ENCODE measurements at places on chromosomes 1 and 21.

DNA sequence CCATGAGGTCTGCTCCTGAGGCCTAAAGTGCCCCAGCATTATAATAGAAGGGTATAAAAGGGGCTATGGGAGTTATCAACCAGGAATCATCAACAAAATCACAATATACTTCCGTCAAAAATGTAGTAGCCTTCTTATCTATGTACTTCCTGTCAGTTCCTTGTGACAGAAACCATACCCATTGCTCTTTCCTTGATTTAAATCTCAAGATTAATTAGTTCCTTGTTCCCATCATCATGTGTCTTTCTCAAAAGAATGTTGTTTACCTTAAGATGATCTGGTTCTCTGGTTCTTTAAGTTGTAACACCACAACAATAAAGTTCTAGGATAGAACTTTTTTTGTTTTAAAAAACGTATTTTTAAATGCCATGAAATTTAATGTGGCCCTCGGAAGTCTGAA lies 833.3 kb downstream of the LTN1 start:
- DNase-seq: no peak

- no peak for DNase-seq
Observed at GRCh38 chr1:162094271-162094670, 24.8 kb downstream of the NOS1AP start.

- DNase-seq: no peak
Observed at GRCh38 chr1:11289064-11289463, 16.1 kb downstream of the UBIAD1 start.

DNA sequence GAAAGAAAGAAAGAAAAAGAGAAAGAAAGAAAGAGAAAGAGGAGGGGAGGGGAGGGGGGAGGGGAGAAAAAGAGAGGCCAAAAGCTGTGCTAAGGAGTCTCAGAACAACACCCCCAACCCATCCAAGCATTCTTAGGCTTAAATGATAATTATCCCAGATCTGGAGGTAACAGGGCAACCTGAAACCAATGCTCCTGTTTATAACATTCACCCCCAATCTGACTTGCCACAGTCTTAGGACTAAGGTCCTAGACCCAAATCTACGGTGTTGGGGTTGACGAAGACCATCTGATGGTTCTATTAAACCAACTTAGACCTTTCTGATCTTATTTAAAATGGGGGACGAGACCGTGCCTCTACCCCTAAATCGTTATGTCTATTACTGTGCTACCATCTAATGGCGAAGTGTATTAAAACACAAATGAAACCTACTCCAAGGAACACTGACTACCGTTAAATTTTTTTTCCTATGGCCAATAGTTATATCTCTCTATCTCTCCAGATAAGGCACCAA lies 119.3 kb upstream of the CDC42BPA start:
- DNase-seq: no peak

DNA sequence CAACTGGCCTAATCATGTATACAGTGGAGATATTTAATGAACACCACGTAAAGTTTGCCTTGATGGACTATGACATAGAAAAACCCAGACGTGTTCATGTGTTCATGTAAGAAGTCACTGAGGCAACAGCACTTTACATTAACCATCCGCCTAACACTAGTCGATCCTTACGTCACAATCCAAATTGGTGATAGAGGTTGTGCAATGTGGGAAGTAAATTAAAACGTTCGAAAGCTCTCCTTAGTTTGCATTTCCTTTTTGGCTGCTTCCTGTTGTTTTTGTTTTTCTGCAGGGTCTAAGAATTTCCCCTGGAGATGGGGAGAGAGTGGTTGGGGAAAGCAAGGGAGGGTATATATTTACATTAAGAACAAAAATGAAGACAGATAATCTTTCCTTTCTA lies 587.5 kb upstream of the ADGRL2 start:
- DNase-seq: no peak

DNA sequence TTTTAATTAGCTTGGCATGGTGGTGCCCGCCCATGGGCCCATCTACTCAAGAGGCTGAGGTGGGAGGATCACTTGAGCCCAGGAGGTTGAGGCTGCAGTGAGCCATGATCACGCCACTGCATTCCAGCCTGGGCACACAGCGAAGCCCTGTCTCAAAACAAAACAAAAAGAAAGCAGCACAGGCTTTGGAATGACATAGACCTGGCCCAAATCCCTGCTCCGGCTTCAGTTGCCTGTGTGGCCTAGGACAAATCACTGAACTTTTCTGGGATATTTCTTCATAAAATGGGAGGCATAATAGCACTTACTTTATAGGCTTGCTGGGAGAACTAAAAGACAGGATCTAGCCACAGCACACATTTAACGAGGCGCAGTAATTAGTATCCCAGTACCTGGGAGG lies 2.4 kb downstream of the PEAR1 start:
- DNase-seq: no peak

- DNase-seq: peak; percentile 17
Observed at GRCh38 chr1:202805886-202806844, 2.1 kb downstream of the KDM5B start.

GRCh38 chr1:18079941-18080735 lies 27.5 kb upstream of the IGSF21 start:
- no peak for DNase-seq

DNA sequence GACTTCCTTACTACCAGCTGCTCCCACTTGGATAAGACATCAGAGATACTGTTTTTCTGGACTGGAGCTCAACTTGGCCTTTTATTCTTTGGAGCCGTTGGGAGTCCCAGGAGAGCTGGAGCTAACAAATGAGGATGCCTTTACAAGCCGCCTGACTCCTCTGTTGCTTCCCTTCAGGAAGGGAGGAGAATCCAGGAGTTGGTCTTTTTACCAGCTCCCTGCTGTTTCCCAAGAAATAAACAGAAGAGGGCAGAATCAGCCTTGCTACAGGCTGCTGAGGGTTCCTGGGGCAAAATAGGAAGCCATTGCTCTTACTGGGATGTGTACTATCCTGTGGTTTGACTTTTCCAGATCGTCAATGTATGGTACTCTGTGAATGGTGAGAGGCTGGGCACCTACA lies 1.5 kb downstream of the EIF3I start:
- no peak for DNase-seq

- peak; percentile 1 for DNase-seq
Observed at GRCh38 chr1:99766378-99766800, at the start of gene FRRS1. Gene FRRS1 (minus strand): TSS chr1:99766635. CDS start chr1:99748768, 17,867 bp downstream.

GRCh38 chr1:248736977-248737376 lies 18.6 kb downstream of the LYPD8 start:
- no peak for DNase-seq

DNA sequence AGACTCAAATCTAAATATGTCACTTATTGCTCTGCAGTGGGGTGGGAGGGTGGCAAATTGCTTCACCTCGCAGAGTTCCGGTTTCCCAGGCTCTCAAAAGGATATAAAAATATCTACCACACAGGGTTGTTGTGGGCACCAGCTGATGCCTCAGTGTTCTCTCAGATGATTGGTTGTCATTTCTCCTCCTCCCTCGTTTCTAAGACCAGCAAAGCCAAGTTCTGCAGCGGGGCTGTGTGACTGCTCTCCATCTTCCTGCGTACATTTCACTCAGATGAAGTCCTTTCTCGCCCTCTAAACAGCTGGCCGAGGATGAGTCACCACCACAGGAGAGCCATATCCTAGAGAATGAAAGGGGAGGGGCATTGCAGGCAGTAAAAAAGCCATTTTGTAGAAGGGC lies 35.0 kb upstream of the VWA5B1 start:
- DNase-seq: no peak

DNA sequence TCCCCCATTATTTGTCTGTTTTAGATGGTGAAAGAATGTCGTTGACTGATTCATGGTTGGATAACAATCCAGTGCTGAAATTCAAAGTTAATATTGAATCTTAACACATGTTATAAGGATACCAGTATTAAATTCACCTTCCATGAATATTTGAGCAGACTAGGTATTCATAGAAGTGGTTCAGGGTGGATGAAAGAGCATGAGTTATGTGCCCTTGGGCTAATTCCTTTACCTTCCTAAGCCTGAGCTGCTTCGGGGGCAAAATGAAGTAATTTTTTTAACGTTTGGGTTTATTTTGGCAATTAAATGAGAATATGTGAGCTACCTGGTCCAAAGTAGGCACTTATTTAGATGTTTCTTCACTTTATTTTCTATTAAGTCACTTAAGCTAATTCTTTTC lies 2.7 kb upstream of the PLPPR5 start:
- no peak for DNase-seq

DNA sequence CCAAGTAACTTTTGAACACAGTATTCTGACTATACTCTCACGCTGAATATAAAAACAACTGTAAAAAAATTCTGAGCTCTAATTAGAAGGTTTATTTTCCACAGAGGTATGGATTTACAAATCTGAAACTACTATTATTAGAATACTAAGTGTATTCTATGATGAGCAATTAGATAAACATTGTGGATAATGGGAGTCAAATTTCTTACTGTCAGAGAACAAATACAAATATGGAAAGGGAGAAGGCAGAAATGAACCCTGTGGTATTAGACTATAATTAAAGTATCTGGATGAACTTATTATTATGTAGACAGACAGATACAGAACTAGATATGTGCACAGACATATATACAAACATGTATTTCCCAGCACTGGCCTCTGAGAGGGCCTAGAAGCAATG lies 22.6 kb downstream of the ALDH9A1 start:
- no peak for DNase-seq

GRCh38 chr1:29786195-29786594 lies 549.9 kb downstream of the PTPRU start:
- no peak for DNase-seq

DNA sequence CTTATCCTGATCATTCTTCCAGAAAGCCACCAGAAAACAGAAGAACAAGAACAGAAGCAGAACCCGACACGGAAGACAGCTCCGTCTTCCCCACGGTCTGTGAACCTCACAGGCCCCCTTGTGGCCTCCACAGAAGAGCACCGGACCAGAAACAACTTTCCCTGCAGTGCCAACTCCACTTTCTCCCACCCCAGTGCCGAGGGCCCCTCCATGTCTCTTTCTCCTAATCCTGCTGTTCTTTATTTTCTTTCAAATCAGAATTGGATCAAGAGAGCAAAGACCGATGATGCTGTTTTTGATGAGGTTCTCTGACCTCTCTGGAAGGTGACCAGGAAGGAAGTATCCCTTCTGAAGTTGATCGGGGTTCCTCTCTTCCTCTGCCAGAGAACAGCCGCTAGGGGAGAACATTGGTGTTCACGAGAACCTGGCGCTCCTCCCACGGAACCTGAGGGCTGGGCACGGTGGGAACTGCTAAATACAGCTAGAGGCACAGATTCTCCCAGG lies 58.9 kb upstream of the CTTNBP2NL start:
- no peak for DNase-seq

DNA sequence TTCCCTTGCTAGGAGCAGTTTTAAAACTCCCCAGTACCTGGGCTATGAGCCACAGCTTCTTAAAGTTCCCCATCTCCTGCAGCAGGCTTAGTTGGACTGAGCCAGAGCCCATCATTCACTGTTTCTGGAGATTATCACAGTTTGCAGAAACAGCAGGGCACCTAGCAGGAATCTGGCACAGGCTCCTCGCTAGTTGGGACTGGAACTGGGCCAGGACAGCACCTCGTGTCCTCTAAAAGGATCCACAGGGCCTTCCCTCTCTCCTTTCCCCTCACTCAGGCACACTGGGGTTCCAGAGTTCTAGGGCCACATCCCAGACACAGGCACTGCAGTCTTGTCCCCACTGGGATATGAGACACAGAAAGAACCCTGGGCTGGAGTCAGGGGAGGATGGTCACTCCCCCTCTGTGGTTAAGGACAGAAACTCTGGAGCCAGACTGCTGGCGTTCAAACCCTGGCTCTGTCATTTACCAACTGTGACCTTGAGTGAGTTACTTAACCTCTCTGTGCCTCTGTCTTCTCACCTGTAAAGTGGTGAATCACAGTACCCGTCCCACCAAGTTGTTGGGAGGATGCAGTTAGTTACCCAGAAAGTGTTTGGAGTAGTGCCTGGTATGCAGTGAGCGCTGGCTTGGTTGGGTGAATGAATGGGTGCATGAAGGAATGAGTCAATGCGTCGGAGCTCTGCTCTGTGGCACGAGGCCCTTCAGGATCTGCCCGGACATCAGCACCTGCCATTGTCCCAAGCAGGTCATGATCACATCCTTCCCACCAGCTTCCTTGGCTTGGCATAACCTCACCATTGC lies 18.8 kb upstream of the ECE1 start:
- no peak for DNase-seq

- no peak for DNase-seq
Observed at GRCh38 chr21:29506947-29507346, 208.2 kb downstream of the BACH1 start.

- DNase-seq: no peak
Observed at GRCh38 chr1:86906419-86906818, 7.5 kb downstream of the SELENOF start.

GRCh38 chr1:56115701-56116100 lies 463.7 kb downstream of the PLPP3 start:
- no peak for DNase-seq

GRCh38 chr1:85225624-85226380 lies 25.0 kb upstream of the SYDE2 start:
- DNase-seq: no peak

- no peak for DNase-seq
Observed at GRCh38 chr1:84842748-84843231, 50.2 kb downstream of the LPAR3 start.

GRCh38 chr1:226617109-226617508 lies 68.5 kb downstream of the STUM start:
- DNase-seq: no peak

- no peak for DNase-seq
Observed at GRCh38 chr1:217525773-217526490, 105.0 kb downstream of the GPATCH2 start.

GRCh38 chr1:185488808-185489207 lies 171.8 kb upstream of the IVNS1ABP start:
- DNase-seq: no peak

DNA sequence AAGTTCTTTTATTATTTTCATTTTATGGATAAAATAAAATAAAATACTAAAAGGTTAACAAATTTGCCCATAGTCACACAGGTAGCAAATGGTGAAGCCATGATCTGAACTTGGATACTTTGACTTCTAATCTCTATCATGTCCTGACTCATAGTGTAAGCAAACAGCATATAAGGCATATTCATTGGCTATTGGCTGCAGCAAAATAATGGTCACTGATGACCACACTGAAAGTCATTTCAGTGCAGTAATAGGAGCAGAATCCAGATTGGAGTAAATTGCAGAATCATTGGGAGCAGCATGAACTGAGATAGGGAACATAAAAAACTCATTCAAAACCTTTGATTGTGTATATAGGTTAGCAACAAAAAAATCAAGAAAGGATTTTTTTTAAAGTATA lies 262.9 kb downstream of the PLA2G4A start:
- DNase-seq: no peak

DNA sequence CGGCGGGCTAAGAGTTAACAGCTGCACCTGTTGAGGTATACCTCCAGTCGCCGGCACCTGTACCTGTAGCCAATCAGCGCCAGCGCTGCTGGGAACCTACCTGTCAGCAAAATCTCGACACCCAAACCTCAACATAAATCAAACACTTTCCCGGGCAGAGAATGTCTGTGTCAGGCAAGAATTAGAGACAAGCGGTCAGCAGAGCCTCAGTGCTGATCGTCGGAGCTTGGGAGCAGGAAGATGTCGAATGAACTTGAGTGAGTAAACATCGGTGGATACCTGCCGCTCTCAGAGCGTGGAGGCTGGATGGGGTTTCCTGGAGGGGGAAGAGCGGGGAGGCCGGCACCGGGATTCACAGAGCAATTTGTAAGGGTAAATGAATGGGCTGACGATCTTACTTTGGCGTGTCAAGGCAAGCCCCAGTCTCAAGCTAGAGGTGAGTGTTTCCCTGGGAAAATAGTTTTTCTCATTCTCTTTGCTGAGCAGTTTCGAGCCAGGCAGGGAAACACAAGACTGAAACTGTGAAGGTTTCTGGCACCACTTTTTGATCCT lies at the start of gene GRHL3:
GRHL3 (plus strand) TSS at position 46 of the 552 bp plus-strand sequence; CDS start at position 241, 195 bp downstream.
- DNase-seq: no peak

All from stimulated activated CD4-positive, alpha-beta T cell treated with anti-CD3 and anti-CD28 coated beads, TNF-alpha, amount 100 ng/mL, for 48 hours (primary cell).